ENCODE measurements at places on chromosomes 1 and 21.

DNA sequence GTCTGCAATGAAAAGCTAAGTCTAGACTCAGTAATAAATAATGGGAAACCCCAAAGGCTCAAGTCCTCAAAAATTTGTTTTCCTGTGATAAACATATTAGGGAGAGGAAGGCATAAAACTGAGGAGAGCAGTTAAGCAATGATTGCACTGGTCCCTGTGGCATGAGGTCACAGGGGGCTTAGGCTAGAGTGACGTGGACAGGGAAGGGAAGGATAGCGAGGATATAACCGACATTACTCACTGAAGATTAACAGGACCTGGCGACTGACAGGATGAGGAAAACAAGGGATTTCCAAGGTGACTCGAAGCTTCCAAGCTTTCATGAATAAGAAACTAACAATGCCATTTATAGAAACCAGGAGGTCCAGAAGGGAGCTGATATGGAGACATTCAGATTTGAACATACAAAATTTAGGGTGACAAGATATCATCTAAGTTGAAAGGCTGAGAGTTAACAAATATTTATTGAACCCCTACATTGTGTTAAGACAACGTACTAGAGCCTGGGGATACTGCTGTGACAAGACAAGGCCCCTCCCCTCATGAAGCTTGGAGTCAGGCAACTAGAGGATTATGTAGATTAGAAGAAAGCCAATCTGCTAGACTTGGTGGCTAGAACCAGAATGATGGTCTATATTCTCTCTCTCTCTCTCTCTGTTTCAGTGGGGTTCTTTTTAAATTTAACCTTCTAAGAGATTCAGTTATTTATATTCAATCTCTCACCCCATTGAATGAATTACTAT, 33.2 kb upstream of the PKN2 start:
- DNase-seq: no peak

DNA sequence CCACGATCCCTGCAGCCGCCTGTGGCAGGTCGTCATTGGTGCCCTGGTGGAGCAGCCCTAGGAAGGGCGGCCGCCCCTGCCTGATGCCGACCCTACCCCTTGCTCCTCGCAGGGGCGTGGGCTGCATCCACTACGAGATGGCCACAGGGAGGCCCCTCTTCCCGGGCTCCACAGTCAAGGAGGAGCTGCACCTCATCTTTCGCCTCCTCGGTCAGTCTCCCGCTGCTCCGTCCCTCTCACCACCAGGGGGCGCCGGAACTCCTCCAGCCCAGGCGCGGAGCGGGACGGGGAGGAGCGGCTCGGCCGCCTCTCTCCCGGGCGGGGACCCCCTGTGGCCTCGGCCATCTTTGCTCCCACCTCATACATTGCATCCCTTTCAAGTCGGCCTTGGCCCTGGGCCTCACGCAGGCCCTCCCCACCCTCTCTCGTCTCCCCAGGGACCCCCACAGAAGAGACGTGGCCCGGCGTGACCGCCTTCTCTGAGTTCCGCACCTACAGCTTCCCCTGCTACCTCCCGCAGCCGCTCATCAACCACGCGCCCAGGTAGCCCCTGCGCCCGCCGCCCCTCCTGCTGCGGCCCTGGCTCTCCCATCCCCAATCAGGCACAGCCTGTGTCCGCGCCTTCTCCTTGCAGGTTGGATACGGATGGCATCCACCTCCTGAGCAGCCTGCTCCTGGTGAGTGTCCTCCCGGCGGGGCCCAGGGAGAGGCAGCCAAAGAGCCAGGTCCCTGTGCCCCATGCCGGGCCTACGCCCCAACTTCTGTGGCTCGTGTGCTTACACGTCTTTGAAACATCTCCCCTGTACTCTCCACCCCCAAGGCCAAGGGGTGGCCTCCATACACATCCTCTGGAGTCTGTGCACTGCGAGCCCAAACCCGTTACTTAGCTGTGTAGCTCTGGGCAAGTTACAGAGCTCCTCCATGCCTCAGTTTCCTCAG, 24.7 kb downstream of the CDK18 start:
- peak; percentile 82 for DNase-seq

DNA sequence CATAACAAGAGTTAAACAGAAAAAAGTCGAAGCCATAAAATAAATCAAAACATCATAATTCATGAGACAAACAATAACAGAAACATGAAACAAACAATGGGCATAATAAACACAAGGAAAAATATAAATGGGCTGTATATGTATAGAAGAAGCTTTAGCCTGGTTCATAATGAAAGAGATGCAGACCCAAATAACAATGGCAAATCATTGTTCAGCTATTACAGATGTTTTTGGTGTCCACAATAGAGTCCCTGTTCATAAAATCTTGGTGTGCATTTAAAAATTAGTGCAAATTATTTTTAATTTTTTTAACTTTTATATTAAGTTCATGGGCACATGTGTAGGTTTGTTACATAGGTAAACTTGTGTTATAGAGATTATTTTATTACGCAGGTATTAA, 1185.9 kb upstream of the B3GALT2 start:
- no peak for DNase-seq

GRCh38 chr1:236920286-236920894, 83.9 kb downstream of the MT1HL1 start:
- no peak for DNase-seq

- DNase-seq: no peak
Observed at GRCh38 chr1:53145942-53146708, 3.7 kb upstream of the SLC1A7 start.

DNA sequence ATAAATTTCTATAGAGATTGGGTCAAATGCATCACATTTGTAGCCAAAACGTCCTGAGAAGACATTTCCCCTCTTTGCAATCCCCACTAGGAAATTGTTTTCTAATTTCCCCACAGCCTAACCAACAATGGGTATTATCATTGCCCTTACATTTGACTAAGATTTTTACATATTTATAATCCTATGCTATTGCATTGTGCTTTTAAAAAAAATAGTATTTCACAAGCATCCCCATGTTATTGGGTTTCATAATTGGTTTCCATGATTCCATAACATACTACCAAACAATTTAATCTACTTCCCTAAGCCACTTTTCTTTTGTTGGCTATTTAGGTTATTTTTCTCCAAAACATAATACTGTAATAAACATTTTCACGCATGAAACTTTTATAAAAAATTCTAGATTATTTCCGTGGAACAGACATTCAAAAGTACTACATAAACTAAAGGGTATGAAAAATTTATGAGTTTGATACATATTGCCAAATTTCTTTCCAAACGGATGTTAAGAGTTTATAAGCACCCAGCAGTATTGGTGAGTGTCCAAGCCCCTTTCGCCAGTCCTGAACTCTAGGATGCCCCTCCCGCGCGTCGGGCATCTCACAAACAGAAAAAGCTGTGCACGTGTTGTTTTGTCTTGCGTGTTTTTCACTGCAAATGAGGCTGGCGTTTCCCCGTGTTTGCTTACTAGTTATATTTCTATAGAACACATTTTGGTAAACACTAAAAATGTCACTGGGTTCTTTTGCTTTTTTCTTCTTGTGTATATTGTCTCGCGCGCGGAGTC, 2.0 kb upstream of the LHX4 start:
- no peak for DNase-seq

GRCh38 chr1:78492386-78492950, 1.7 kb downstream of the PTGFR start:
- DNase-seq: no peak

DNA sequence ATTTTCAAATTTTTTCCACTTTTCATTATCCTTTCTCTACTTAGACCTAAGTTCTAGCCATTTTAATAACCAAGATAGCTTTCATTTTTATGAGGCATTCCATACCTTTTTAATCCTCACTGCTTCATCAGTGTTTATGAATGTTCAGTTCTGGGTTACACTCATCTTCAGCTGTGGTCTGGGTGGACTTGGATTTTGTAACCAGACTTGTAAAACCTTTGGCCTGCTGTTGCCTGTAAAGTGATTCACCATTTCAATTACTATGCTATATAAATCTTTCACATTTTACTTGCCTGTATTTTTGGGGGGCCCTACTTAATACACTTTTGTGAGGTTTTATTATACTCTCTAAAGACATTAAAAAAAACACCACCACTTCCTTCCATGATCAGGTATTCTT, 46.2 kb downstream of the USP25 start:
- DNase-seq: no peak

DNA sequence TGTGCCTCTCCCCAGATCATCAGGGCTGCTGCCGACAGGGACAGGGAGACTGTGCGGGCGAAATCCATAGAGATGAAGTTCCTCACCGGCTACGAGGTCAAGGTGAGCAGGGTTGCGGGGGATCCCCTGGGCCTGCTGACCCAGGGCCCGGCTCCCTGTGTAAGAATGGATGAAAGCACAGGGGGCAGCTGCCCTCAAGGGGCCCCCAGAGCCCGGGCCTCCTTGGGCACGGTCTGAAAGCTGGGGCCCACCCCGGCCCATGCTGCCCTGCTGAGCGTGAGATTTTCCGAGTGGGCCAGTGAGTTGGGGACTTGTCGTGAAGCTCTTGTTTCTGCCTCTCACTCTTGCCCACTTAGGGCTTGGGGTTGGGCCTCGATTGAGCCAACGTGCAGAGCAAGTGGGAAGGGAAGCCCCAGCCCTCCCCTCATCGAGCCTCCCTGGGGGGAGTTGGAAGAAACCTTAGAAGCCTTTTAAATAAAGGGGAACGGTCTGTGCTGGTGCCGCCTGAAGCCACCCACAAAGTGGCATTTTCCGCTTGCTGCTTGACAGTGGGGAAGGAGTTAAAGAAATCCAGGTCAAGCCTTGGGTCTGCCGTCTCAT, 45.2 kb downstream of the COQ8A start:
- no peak for DNase-seq

- no peak for DNase-seq
Observed at GRCh38 chr1:77961392-77961791, 17.5 kb downstream of the FUBP1 start.

GRCh38 chr21:20728691-20729090, 269.5 kb upstream of the NCAM2 start:
- no peak for DNase-seq

GRCh38 chr21:40717028-40717427, 129.9 kb downstream of the DSCAM start:
- DNase-seq: no peak

GRCh38 chr21:34192646-34193285, 119.4 kb downstream of the MRPS6 start:
- DNase-seq: no peak

GRCh38 chr1:113930499-113931161, 1.5 kb downstream of the HIPK1 start:
- no peak for DNase-seq

DNA sequence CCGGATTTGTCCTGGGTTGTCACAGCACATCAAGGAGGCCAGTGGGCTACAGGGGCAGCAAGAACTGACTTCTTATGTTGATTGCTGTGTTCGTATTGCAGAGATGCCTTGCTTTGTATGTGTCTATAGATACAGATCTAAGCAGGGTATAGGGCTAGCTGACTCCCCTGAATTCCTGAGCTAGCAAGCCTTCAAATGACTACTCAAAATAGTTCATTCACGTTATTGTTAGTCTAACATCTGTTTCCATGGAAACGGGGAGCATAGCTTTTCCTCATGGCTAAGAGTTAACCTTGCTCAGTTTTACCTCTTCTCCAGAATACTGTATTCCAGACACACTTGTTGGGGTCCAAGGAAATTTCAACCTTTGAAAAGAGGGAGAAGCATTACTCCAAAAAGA, 24.1 kb downstream of the TRIM45 start:
- DNase-seq: no peak

GRCh38 chr1:116624040-116624439, 43.5 kb downstream of the IGSF3 start:
- DNase-seq: no peak

- DNase-seq: no peak
Observed at GRCh38 chr1:165637427-165637826, 6.4 kb downstream of the MGST3 start.

DNA sequence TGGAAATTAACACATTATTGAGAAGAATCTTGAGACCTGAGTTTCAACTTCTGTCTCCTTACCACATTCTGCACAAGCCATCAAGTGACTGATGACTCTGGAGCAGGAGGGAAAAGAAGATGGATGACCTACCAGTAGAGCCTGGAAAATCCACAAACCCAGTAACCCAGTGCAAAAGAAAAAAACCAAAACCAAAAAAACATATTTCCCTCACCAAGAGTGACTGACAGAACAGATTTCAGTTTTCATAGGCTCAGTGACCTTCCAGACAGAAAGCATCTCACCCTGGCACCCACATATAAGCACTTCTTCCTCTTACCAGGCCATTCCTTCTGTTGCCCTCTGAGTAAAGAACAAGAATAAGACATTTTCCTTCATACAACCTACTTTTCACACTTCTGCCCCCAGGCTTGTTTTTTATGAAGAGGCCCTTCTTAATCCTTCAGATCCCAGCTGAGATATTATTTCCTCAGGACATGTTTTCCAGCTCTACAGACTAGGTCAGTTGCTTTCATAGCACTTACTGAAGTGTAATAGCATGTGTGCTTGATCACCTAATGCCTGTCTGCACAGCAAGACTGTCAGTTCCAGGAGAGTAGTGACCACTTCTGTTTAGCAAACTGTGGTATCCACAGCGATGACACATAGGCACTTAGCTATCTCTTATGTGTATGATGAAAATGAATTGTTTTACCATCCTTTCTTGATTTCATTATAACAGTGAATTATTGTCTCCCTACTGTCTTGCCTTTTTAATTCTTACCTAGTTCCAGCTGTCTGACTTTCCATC, 4.0 kb downstream of the TSACC start:
- no peak for DNase-seq

- DNase-seq: no peak
Observed at GRCh38 chr1:115311474-115311989, 26.5 kb downstream of the NGF start.
